Esophagus muscularis mucosa (tissue), 4 donors: ENCODE measurements at places on chromosomes 3 and 15.

DNA sequence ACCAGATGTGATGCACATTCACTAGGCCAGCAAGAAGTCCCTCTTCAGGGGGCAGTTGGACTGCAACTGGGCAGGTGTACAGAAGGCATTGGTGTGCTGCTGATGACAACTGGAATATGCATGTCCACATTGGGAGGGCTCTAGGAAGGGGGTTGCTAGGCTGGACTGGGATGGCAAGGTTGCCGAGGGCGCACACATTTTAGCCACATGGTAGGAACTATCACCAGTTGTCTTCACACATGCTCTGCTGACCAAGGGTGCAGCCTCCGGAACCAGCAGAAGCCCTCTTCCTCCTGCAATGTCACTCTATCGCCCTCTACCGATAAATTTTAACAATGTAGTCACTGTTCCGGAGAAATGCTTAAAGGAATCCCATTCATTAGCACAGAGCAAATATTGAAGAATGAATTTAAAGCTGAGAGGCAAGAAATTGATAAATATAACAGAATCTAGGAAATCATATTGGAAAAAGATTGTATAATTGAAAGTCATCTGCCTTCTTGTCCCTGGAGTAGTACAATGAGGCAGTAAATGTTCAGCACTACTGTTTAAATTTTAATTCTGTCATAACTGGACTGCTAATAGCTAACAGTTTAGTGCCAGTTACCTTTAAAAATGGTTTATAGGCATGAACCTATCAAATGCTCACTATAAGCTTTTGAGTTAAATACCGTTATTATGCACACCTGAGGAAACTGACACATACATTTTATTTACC is 22.6 kb upstream of the LYSMD4 start:
- DNase-seq, result no peak

GRCh38 chr3:140902791-140903190 is 38.8 kb upstream of the SLC25A36 start:
- no peak for DNase-seq

GRCh38 chr3:171649911-171650592 is 160.2 kb downstream of the PLD1 start:
- DNase-seq, result no peak

DNA sequence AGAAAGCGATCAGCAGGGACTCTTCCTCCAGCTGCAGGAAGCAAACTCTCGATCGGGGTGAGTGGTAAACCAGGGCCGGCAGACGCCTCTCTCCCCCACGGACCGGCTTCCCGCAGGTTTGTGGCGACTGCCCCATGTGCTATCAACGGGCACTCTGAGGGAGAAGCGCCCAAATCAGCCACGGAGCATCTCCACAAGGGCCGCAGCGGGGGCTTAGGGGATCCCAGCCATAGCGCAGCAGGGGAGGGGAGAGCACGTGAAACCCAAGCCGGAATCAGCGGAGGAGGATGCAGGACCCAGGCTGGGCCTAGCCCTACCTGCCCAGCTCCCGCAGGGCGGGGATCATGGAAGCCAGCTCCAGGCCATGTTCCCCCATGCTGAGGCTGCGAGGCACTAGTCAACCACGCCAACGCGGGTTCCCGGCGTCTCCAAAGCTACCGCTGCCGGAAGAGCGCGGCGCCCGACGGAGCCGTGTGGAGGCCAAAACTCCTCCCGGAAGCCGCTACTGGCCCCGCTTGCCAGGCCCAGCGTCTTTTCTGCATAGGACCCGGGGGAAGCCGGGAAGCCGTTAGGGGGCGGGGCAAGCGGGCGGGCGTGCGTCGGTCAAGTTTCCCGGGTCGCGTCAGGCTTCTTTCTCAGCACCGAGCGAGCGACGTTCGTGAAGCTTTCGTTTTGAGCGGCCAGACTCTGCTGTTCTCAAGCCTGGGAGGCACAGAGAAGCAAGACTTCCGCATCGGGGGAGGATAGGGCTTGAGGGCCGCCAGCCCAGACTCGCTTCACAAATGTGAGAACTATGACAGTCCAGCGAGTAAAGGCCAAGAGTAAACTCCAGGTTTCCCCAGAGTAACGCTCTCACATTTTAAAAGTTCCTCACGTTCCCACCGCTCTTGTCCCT is at the start of gene ATR:
Gene ATR (minus strand): TSS at position 405 of the 895 bp plus-strand sequence. CDS start 29 bp downstream, at position 376.
- DNase-seq, result peak; percentile 99

GRCh38 chr15:39248204-39248603 is 332.7 kb upstream of the THBS1 start:
- no peak for DNase-seq

DNA sequence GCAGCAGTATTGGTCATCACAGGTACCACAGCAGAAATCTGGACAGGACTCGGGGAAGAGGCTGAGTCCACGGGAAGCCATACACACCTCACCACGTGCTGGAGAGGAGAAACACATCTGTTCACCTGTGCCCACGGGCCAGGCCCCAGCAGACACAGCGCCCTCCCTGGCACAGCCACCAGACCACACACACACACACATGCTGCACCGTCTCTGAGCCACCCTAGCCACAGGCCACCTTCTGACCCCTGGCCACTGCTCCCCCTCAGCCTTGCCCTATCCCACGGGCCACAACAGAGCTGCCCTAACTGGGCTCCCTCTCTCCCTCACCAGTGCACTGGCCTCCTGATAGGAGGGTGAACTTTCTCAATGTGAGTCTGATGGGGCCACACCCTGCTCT is 2.8 kb downstream of the SHISA5 start:
- no peak for DNase-seq

GRCh38 chr3:55490276-55490913 is 3.3 kb upstream of the WNT5A start:
- peak; percentile 14 for DNase-seq
